ENCODE measurements at places on chromosomes 11 and 22.
A peak's percentile ranks its signal among the peaks of the same experiment; 100 is the strongest.

GRCh38 chr11:45949992-45950407, 27.5 kb downstream of the LARGE2 start:
- DNase-seq, result no peak

DNA sequence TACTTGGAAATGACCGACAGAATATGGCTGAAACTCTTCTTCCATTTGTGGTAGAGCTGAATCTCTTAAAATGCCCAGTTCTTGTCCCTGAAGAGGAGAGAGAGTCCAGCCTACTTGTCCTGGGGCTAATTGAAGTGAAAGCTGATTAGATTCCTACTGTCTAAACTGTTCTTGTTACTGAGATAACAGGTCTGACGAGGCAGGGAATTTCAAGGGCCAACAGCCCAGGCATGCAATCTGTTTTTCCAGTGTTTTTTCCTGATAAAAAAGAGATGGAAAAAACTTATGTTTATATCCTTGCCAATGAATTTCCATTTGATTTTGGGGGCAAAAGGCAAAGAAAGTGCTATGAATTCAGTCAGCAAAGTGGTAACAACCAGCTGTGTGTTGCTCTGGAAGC, 195.5 kb downstream of the ETS1 start:
- no peak for DNase-seq

GRCh38 chr22:37184816-37185541, 3.1 kb downstream of the C1QTNF6 start:
- DNase-seq, result no peak

DNA sequence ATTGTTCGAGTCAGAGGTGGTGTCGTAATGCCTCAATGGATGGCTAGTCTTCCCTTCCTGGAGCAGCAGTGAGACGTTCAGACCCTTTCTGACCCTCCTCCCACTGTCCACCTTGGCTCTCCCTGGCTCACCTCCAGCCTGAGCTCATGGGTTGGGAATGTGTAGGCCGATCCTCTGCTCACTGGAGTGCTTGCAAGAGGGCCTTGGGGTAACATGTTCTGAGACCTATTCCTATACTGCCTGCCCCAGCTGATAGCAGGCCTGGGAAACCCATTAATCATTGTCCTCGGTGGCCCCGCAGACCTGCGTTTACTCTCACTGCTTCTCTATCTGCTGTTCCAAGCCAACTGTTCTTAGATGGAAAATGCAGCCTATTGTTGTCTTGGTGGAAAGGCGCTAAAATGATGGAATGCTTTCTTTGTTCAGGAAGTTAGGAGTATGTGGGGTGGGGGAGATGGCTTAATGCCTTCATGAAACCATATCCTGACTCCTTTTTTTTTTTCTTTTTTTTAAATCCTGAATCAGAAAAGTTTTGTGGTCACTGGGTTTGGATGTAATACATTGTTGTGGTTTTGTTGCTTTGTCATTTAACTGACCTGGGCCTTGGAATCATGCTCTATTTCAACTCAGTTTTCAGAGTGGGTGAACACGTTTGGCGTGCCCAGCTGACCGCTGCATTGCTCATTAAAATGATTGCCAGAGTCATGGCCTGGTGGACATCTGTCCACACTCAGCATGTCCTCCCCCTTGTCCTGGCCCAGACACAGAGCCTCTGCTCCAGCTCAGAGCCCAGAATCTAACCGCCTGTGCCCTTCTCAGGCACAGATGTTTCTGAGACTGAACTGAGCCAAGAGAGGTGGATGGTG, 72.5 kb downstream of the MICAL2 start:
- no peak for DNase-seq

GRCh38 chr11:80960381-80961029, 1519.7 kb upstream of the TENM4 start:
- no peak for DNase-seq

DNA sequence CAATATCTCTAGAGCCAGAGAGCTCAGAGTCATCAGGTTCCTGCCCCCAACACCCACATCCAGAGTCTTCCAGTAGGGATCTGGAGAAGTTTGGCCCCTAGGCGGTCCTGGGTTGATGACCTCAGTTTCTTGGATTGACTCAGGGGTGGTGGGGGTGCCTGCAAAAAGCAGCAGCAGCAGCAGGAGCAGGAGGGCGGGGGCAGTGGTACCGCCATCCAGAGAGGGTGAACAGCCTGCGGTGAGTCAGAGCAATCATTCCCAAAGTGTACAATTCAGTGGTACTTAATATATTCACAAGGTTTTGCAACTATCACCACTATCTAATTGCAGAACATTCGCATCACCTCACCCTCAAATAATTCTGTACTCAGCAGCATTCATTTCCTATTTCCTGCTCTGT, 9.9 kb upstream of the SEC14L3 start:
- DNase-seq, result no peak

DNA sequence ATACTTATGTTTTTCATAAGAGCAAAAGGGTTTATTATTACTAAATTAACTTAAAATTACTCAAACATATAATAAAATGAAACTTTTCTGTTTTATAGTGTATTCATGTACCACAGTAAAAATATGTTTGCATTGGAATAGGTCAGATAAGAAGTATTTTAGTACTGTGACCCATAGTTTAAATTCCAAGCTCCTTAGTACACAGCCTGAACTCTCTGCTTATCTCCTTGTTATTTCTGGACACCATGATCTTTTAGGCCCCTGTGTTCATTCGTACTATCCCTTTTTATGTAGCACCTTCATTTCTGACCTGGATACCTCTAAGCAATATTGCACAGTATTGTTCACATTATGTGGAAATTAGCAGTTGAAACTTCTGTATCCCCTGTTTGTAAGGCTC, 296.7 kb upstream of the SYN3 start:
- DNase-seq, result no peak

DNA sequence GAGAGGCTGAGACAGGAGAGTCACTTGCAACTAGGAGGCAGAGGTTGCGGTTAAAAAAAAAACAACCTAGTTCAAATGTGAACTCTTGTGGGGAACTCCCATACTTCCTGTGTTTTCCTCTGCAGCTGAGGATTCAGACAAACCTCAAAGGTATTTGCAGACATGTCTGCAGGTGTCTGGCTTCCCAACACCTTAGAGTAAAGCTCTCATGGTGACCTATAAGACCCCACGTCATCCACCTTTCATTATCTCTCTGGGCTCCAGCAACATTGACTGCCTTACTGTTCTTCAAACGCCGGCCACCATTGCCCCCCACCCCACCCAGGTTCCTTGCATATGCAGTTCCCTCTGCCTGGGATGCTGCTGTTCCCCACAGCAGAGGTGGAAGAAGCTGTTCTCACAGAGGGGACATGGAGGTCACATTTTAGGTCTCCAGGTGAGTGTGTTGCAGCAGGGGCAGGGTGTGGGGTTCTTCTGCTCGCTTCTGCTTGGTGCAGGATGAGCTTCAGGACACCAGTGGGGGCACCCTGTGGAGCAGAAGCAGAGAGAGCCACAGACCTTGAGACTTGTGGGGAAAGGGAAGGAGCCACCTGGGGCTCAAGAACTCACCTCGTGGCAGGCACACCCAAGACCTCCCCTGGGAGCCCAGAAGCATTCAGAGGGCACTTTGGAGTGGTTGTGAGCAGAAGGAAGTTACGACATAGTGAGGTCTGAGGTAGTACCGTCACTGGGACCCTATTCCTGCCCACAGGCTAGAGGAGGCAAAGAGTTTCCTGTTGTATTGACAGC, 203.2 kb downstream of the CSNK2A3 start:
- peak; percentile 67 for DNase-seq

DNA sequence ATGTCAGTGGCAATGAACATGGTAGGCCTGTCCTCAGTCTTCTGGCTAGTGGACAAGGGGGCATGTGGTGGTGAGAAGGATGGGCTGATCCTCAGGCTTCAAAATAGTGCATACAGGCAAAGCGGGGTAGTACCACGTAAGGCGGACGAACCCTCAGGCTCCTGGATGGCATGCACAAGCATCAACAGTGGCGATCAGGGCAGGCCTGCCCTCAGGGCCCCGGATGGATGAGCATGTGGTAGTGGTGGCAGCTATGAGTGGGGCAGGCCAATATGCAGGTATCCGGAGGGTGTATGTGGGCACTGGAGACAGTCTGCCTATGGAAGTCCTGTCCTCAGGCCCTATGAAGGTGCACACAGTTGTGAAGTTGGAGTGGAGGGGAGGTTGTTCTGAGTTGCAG, 163.8 kb downstream of the GUCY1A2 start:
- DNase-seq, result no peak

DNA sequence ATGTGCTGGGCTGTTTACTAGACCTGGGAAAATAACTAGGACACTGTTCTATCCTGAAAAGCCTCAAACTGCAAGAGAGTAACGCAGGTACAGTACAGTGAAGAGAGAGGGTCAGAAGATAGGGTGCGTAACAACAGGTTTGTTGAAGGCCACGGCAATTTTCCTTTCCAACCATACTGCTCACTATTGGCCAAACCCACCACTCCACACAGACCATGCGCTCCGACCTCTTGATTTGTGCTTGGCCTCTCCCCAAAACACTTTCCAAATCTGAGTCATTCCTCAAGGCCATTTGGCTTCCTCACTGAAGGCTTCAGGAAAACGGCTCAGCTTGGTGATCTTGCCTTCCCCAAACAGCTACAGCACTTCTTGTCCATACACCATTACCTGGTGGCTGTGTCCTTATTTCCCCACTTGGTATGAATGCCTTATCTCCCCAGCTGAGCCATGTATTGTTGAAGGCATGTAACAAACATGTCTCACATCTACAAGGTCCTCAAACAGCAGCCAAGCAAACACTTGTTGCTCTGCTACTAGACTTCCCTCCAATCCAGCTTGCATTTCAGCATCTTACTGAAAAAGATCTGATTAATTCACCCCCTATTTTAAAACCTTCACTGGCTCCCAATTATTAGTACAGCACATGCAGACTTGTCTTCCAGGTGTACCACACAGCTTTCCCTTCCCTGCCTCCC, 40.9 kb downstream of the TCF20 start:
- no peak for DNase-seq

- DNase-seq, result no peak
Measured at GRCh38 chr11:33195462-33196173, 34.3 kb upstream of the CSTF3 start.

- no peak for DNase-seq
Measured at GRCh38 chr11:105177658-105178057, 38.1 kb upstream of the CARD18 start.

DNA sequence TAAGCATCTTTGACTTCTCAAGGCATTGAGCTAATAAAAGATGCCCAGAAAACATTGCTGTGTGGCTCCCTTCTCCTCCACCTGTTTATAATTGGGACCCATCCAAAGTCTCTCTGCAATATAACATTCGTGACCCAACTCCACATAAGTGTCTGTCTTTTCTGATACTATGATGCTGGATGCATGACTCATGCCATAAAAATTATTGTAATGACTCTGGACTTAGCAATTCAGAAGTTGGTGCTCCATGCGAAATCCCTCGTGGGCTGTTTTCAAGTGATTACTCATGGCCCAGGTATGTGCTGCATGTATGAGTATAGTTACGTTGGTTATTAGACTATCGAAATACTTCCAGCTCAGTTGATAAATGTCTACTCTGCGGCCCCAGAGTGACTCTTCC, 11.7 kb downstream of the FJX1 start:
- DNase-seq, result no peak

DNA sequence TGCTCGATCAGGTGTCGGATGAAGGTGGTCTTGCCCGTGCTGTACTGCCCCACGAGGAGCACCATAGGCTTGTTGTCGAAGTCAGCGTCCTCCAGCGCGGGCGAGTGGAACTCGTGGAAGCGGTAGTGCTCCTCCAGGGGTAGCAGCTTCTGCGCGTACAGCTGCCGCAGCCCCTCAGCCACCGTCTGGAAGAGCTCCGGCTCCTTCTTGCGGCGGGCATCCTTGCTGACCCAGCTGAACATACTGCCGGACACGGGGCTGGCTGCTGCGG, 263 bp downstream of the EHD1 start:
- DNase-seq, result no peak

- DNase-seq, result no peak
Measured at GRCh38 chr22:44924710-44925109, 85.1 kb downstream of the PHF21B start.

DNA sequence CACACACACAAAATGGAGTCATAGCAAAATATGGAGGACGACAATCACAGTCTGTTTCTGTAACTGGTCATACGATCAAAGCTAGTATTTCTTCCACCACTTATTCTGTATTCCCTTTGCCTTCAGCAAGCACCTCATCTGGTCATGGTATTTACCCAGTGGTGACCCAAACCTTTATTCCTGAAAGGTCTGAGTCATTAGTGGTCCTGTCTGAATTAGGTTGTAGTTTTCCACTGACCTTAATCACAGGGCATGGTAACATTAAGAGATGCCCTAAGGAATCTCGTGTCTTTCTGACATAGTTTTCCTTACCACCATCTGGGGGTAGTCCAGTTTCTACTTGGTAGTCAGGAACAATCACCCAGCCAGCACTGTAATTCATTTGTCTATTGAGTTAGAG, 54.8 kb upstream of the CEP295 start:
- no peak for DNase-seq

DNA sequence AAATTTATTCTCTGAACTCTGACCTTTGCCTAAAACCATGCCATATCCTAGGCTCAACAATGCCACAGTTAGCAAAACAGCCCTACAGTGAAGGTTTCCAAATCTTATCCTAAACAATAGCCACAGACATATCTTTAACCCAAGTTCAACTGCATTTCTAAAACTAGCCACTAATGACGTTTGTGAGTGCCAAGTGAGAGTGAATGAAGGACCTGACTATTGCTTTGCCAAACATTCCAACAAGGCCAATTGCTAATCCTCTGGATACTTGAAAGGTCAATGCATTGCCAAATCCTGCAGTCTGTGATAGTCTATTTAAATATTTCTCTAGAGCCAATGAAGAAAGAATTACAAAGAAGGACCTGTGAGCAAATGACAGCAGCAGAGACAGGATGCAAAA, 2.5 kb upstream of the OR4C45 start:
- DNase-seq, result no peak

- peak; percentile 51 for DNase-seq
Measured at GRCh38 chr22:37472418-37473006, 13.7 kb downstream of the MFNG start.

GRCh38 chr11:80816454-80816847, 1375.6 kb upstream of the TENM4 start:
- no peak for DNase-seq

DNA sequence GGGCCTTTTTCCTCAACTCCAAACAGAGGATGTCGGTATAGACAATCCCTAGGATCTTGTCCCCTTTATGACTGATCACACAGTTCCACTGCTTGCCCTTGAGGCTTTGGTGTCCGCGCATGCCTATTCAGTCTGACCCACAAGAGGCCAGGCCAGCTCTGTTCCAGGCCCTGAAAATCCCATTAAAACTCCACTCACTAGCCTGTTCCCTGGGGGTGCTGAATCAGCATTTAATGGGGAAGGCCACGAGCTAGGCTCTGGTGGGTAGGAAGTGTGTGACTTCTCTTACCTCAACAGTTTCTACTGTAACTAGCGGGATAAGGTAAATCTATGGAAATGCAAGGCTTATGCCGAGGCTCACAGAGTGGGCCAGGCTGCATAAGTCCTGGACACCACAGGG, 117.7 kb downstream of the PTPRJ start:
- no peak for DNase-seq

GRCh38 chr22:26907366-26907765, 250.0 kb downstream of the MIAT start:
- no peak for DNase-seq

GRCh38 chr11:87443707-87444106, 406.0 kb downstream of the TMEM135 start:
- no peak for DNase-seq

- no peak for DNase-seq
Measured at GRCh38 chr22:41770715-41771468, 29.6 kb upstream of the CCDC134 start.
